ENCODE measurements at places on chromosomes 5 and 9.

DNA sequence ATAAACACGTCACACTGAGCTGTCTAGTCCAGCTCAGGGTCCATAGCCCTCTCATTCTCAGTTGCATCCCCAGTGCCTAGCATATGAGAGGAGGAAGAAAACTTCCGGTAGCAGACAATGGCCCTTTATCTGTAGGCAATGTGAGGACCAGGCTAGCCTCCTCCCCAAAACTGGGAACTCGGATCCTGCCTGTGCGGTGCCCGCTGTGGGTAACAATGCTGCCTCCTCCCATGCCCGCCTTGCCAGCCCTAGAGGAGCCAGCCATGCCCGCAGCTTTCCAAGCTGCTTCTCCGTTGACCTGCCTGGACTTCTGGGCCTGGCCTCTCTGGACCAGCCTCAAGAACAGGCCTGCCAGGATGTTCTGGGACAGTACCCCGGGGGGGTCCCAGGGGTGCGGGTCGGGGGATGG is 74.6 kb upstream of the ORM1 start:
- no peak for DNase-seq

- no peak for DNase-seq
Measured at GRCh38 chr5:7015586-7016256, 302.5 kb downstream of the TENT4A start.

DNA sequence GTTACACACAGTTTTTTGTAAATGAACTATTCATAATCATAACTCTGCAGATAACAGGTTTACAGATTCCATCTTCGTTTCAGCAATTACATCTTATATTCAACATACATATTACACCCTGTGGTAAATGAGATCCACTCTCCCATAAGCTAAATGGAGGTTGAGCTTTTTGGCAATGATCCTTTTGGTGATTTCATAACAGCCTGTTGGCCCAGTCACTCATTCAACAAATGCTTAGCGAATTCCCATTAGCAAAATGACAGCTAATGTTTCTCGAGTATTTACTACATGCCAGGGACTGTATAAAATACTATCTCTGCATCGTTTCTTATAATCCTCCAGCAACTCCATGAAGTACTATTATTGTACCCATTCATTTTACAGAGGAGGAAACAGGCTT is 25.4 kb upstream of the AGXT2 start:
- DNase-seq, result no peak

GRCh38 chr5:129271308-129271707 is 176.8 kb downstream of the ISOC1 start:
- no peak for DNase-seq

DNA sequence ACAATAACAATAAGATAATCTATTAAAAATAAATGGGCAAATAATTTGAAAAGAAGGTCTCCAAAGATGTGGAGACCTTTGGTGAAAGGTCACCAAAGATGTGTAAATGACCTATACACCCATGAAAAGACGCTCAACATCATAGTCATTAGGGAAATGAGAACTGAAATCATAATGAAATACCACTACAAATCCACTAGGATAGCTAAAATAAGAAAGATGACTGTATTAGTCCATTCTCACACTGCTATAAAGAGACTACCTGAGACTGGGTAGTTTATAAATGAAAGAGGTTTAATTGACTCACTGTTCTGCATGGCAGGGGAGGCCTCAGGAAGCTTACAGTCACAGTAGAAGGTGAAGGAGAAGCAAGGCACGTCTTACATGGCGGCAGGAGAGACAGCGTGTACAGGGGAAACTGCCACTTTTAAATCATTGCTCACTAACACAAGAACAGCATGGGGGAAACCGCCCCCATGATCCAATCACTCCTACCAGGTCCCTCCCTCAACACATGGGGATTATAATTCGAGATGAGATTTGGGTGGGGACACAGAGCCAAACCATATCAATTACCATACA is 339.6 kb downstream of the ENC1 start:
- no peak for DNase-seq

GRCh38 chr5:44312374-44312773 is 76.8 kb downstream of the FGF10 start:
- DNase-seq, result no peak

All from AML-193 (cell line).